ENCODE measurements at places on chromosomes 4 and X.

- DNase-seq: peak; percentile 3
Measured at GRCh38 chr4:83217721-83218522, 66.7 kb downstream of the COQ2 start.

DNA sequence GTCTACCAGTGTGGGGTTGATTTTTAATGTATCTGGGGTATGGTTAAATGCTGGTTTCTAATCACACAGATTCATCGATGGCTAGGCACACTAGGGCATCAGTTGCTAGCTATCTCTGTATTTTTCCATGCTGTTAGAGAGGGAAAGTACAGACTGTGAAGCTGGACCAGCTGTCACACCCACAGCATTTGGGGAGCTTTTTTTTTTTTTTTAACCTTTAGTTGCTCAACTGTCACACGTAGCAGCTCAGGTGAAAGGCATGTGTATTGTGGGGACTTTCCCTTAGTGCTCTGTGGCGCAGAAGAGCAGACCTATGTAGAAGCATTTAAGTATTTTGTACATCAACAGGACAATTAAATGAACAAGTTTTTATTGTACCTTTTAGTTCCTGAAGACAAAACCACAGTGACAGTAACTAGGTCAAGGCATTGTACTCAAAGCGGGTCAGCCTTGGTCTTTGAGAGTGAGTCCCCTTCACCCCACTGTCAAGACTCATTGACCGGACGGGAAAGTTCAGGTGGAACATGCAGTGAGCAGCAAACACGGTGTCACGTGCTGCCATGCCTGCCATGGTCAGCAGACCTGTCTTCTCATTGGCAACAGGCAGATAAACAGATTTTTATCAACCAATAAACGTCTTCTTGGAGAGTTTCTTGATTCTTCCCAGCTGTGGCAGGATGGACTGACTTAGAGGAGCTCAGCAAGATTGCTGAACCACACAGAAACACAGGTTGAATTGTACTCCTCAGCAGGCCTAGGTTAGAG is 65.3 kb downstream of the CASP3 start:
- no peak for DNase-seq

- DNase-seq: peak; percentile 74
Measured at GRCh38 chr4:187668526-187669082, 327.0 kb upstream of the ZFP42 start.

DNA sequence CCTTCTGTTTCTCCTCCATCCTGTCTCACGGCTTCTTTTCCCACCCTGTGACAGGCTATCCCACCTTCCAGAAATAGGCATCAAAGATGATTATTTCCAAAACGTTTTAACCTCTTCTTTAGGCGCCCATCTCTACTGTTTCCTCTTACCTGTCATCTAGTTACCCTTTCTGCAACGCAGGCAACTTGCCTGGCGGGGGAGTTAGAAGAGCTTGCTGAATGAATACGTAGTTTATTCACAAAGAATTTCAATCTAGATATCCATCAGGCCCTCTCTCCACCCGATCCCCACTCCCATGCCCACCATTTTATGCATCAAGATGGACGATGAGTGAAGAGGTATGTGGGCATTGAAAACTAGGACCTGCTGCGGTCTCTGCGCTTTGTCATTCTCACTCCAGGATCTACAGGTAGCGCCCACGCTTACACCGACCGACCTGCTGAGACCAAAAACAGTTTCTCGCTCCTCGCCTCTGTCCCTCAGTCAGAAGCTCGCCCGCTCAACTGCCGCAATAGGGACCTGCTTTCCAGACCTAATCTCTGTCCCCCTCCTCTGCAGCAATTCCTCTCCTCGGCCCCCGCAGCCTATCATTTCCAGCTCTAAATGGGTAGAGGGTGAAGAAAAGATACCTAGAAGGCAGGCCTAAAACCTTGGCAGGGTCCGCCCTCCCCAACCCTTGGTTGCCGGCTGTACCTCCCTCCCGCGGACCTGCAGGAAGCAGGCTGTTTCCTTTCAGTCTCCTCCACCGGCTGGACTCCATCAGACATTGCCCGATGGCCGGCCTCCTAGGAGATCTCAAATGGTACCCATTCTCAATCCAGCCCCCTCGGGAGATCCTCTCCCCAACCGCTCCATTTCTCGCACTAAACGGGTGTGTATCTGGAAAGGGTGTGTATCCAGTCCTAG is 624 bp downstream of the BEX5 start:
- no peak for DNase-seq

DNA sequence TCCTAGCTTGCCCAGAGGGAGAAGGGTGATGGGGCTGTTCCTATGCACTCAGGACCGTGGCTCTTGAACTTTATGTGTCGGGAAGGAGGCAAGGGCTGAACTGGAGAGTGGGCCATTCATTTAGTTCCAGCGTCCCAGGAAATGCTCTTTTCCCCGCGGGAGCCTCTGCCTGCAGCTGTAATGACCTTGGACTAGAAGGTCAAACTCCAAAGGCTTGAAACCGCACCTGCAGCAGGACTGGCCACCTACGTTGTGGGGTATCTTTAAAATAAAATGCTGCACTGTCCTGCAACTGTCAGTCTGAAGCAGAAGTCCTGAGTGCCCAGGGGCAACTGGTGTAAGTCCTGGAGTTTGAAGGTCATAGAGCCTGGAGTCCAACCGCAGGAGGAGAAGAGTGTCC is 61.5 kb upstream of the LSM6 start:
- DNase-seq: no peak

GRCh38 chr4:118326585-118326984 is 26.2 kb downstream of the PRSS12 start:
- no peak for DNase-seq

DNA sequence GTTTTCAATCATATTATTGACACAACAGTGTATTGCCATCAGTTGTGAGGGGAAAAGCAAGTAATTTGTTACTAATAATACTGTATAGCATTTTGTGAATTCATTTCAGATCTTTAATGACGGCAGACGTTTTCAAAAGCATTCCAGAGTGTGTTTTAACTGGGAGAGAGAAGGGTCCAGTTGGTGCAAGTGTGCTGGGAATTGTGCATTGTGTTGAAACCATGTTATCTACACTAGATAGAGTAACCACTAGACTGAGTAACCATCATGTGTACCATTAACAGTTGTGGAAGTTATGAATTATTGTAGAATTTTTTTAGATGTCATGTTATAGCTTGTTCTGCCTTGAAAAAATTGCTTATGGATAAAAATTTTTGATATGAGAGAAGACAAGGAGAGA is 104.5 kb upstream of the VEGFC start:
- no peak for DNase-seq

DNA sequence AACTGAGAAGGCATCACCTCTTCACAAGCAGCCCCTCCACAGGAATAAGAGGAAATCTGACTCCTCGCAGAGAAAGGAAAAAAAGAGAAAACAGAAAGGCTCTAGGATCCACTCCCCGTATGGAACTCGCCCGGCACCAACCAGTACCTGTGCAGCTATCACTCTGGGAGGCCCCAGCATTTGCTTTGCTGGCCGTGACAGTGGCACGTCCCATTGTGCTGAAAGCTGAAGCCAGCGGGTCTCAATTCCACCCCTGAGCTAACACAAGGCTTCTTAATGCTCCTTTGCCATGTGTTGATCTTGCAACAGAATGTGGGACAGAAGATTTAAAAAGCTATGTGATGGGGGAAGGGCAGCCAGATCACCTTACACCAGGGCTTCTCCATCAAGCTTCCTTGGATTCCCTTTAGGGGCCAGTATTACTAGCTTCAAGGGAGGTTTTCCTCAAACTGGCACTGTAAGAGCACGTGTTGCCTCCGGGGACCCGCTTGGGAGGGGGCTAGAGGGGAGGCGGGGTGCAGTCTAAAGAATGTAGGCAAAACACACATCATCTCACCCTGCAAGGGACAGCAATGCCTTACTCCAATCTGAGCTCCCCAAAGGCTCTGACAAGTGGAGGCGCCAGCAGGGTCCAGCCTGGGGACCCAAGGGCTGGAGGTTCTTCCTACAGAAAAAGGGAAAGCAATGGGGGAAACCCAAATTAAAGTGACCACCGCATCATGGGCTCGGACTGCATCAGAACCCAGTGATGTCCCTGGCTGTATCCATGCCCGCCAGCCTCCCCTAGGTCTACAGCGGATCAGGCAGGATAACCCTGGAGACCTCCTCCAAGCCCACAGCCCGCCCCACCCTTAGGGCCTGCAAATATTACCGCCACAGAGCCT is 1.2 kb downstream of the USP46 start:
- DNase-seq: peak; percentile 62

- DNase-seq: peak; percentile 53
Measured at GRCh38 chr4:77174426-77174825, 17.4 kb downstream of the CCNG2 start.

DNA sequence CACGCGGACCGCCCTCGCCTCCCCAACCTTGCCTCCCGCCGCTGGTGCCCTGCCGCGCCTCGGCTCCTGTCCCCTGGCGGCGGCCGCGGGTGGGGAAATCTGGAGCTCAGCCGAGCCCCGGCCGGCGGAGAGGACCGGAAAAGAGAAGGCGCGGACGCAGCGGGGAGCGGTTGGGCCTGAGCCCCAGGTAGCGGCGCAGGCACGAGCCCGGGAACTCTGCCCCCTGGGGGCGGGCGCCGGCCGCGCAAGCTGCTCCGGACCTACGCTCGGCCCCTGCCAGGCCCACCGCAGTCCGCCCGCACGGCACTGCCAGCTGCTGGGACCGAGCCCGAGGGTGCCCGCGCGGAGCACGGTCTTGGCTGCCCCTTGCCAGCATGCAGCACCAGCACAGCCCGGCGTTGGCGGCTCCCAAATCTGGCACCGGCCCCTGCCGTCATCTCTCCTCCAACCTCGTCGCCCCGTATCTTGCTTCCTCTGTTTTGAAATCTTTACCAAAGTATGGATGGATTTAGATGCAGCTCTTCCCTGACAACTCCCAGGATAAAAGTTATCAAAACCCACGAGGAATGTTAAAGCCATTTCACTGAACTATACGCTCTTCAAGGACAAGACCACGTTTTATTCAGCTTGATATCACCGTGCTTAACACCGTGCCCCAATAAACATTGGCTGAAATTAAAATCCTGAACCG is at the start of gene PRSS12:
PRSS12 (minus strand) TSS at position 161 of the 691 bp plus-strand sequence. CDS start 283 bp downstream, outside the sequence.
- peak; percentile 82 for DNase-seq

- no peak for DNase-seq
Measured at GRCh38 chrX:94492541-94492940, 818.5 kb downstream of the FAM133A start.

DNA sequence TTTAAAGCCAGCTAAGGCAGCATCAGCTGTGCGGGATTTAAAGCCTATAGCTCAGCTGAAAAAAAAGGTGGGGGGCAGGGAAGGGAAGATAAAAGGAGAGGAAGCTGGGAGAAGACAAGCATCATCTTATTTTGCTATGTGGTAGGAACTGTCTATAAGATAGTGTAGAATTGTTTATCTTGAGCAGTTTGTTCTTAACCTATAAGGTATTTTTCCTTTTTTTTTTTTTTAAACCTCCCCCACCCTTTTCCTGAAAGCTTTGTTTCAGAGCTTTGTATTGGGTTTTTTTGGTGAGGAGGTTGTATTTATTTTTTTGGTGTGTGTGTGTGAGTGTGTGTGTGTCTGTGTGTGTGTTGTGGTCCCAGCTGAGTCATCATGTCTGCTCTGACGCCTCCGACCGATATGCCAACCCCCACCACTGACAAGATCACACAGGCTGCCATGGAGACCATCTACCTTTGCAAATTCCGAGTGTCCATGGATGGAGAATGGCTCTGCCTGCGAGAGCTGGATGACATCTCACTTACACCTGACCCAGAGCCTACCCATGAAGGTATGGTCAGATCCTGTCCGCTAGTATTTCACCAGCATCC is 531 bp downstream of the RUFY3 start:
- DNase-seq: peak; percentile 79

- DNase-seq: no peak
Measured at GRCh38 chr4:181272422-181272821, 970.8 kb upstream of the TENM3 start.

DNA sequence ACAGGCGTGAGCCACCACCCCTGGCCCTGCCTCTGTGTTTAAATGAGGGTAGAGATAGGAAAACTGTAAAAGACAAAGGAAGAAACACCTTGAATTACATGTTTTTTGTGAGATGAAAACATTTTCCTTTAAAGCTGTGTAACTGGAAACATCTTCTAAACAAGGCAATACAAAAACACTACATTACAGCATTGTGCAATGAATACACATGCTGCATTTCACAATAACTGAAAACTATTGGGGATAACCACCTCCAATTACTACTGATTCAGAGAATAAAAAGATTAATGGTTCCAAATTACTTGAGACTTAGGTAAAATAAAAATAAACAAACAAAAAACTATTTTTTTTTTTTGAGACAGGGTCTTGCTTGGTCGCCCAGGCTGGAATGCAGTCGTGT is 7.6 kb upstream of the OGT start:
- DNase-seq: no peak

GRCh38 chrX:17563076-17563475 is 174.2 kb upstream of the SCML1 start:
- DNase-seq: no peak

DNA sequence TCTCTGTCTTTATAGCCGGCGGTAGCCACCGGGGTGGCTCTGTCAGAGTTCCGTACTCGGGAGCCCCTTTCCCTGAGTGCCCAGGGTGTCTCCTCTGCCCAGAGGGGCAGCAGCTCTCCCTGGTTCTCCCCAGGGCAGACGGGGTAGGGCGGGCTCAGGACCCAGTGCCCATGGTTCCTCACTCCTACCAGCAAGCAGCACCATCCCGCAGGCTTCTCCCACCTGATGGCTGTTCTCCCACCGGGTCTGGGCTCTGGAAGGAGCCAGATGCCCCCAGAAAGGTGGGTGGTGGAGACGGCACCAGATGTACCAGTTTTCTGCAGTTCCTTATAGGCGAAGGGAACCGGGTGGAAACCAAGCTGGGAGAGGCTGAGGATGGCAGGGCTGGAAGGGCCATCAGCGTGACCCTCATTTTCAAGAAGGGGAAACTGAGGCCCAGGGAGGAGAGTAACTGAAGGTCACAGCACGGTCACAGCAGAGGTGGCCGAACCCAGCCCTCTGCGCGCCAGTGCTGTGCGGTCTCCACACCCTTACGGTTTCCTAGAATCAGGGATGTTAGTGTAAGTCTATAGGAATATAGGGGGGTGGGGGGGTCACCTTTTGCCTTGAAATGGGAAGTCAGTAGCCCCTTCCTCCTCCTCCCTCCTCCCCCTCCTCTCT is 198.7 kb downstream of the AFAP1 start:
- DNase-seq: no peak

GRCh38 chr4:1703867-1704266 is 8.3 kb downstream of the SLBP start:
- DNase-seq: no peak

DNA sequence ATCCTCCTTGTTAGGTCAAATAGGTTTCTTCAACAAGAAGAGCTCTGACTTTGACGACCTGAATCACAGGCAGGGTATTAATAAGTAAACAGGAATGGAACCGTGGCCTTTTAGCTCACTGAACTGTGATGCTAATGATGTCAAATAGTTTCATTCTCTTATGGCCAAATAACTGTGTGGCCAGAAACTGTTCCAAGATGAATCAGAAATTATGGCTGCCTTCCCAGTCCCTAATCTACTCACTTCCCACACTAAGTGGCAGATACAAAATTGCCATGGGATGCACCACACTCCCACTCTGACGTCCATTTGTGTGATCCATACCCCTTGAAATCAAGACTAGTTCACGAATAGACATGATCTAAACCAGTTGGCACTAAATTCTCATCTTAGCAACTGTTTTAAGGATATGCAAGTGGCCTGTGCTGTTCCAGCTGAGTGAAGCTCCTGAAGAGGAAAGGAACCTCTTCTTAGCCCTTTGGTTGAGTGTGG is 455.4 kb downstream of the IL15 start:
- peak; percentile 93 for DNase-seq
